Spinal cord (tissue), 10 donors: ENCODE measurements at places on chromosomes 11 and 22.
A peak's percentile ranks its signal among the peaks of the same experiment; 100 is the strongest.

- no peaks in the 10 kb centered on the region for H3K36me3 ChIP-seq
- DNase-seq = peak; percentile 41
- H3K4me1 ChIP-seq = no peaks in the 10 kb centered on the region
- no peak overlapping the region for H3K4me3 ChIP-seq
Measured at GRCh38 chr11:79762279-79762921, 321.6 kb upstream of the TENM4 start.

- no peak overlapping the region for H3K4me3 ChIP-seq
- no peak for DNase-seq
- no peaks in the 10 kb centered on the region for H3K4me1 ChIP-seq
- no peaks in the 10 kb centered on the region for H3K27me3 ChIP-seq
- no peaks in the 10 kb centered on the region for H3K36me3 ChIP-seq
- no peak overlapping the region for H3K27ac ChIP-seq
Measured at GRCh38 chr22:22756109-22756508, 111.7 kb downstream of the GGTLC2 start.

- DNase-seq = no peak
- H3K27me3 ChIP-seq = no peaks in the 10 kb centered on the region
- no peak overlapping the region for H3K27ac ChIP-seq
- no peaks in the 10 kb centered on the region for H3K36me3 ChIP-seq
- no peaks in the 10 kb centered on the region for H3K4me1 ChIP-seq
- H3K4me3 ChIP-seq = no peak overlapping the region
Measured at GRCh38 chr11:28132548-28132947, 24.4 kb downstream of the METTL15 start.

DNA sequence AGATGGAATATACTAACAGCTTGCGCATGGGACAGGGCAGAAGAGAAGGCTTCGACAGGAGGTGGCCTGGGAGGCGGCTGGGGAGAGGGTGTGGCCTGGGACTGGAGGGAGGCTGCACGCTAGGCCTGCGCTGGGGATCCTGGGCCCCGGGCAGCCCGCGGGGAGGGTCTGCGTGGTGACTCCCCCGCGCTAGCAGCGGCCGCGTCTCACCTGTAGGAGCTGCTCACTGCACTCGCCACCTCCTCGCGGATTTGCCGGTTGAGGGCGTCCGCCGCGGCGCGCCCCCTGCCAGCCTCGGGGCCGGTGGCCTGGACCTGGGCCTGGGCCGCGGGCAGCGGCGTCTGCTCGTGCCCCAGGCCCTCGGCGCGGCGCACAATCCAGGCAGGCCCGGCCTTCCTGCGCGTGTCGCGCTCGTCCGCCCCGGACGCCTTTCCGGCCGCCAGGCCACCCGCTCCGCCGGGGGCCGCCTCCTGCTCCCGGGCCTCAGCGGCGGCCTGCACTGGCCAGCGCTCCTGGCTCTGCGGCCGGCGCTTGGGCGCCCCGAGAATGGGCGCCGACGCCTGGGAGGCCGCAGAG, 1.5 kb downstream of the MAP6 start:
- peaks cover 21% of the 10 kb centered on the region for H3K4me1 ChIP-seq
- peak overlapping the region; percentile 34 for H3K27ac ChIP-seq
- peak; percentile 56 for DNase-seq
- no peaks in the 10 kb centered on the region for H3K36me3 ChIP-seq
- peaks cover 13% of the 10 kb centered on the region for H3K27me3 ChIP-seq

- H3K4me1 ChIP-seq = peaks cover 3% of the 10 kb centered on the region
- DNase-seq = no peak
- H3K27ac ChIP-seq = no peak overlapping the region
- H3K27me3 ChIP-seq = no peaks in the 10 kb centered on the region
- H3K4me3 ChIP-seq = no peak overlapping the region
Measured at GRCh38 chr11:95584589-95584988, 205.0 kb downstream of the FAM76B start.

GRCh38 chr22:41862160-41862529, 29.2 kb downstream of the SREBF2 start:
- peaks cover 19% of the 10 kb centered on the region for H3K4me1 ChIP-seq
- peak overlapping the region; percentile 35 for H3K27ac ChIP-seq
- H3K4me3 ChIP-seq = no peak overlapping the region
- no peaks in the 10 kb centered on the region for H3K27me3 ChIP-seq
- peaks cover 12% of the 10 kb centered on the region for H3K36me3 ChIP-seq
- no peak for DNase-seq

DNA sequence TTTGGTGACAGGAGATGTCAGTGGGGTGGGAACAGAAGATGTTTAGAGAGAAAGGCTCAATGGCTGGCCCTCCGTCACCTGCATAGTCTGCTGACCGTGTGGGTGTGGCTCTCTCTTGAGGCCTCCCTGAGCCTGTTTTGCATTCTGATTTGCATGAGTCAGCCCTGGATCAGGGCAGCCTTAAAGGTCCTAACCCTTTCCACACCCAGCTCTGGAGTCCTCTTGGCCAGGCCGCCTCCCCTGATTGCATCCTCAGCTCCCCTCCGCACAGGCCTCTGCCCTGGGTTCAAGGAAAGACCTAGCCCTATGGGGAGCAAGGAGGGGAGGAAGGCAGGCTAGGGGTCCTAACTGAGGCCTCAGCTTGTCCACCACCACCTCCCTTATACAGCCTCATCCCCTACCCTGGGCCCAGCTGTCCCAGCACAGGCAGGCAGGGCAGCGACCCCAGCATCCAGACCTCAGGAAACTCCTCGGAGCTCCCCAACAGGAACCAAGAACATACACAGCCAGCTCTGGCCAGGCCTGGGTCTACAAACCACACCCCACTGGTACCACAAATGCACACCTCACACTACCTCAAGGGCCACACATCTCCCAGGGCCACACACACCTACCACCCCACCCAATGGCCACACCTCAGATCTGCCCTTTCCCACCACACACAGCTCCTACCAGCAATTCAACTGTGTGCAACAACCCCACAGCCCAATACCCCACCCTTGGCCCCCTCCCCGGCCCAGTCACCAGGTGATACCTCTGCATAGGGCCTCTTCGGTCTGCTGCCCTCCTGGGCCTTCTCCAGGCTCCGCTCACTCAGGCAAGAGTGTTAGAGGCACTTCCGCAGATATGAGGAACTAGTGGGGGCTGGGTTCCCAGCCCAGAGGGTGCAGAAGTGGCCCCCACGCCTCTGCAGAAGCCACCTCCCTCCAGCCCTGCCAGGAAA, 13.7 kb downstream of the ARAP1 start:
- DNase-seq = no peak
- H3K36me3 ChIP-seq = peaks cover 7% of the 10 kb centered on the region
- H3K27me3 ChIP-seq = no peaks in the 10 kb centered on the region
- no peak overlapping the region for H3K4me3 ChIP-seq

- H3K4me3 ChIP-seq = no peak overlapping the region
- no peaks in the 10 kb centered on the region for H3K27me3 ChIP-seq
- H3K36me3 ChIP-seq = peaks cover 31% of the 10 kb centered on the region
- peaks cover 25% of the 10 kb centered on the region for H3K4me1 ChIP-seq
- H3K27ac ChIP-seq = no peak overlapping the region
Measured at GRCh38 chr11:17750013-17750800, 15.6 kb downstream of the KCNC1 start.

DNA sequence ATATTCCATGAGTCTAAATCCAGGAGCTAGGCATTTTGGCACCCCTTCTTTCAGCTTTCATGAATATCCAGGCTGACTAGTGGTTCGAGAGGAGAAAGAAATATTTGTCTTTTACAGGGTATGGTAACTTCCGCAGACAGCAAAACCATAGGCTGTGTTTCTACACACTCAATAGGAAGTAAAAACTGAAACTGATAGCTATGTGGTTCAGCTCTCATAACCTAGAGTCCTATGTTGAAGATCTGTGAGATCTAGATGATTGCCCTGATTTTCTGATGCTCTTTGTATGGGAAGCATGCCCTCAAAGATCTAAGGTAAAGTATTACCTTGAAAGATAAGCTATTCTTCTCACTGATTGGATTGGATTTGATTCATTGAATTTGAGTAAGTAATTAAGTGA, 118.3 kb downstream of the CD44 start:
- peaks cover 3% of the 10 kb centered on the region for H3K36me3 ChIP-seq
- no peak overlapping the region for H3K27ac ChIP-seq
- no peaks in the 10 kb centered on the region for H3K4me1 ChIP-seq
- no peak overlapping the region for H3K4me3 ChIP-seq
- H3K27me3 ChIP-seq = no peaks in the 10 kb centered on the region

- peaks cover 13% of the 10 kb centered on the region for H3K4me1 ChIP-seq
- H3K36me3 ChIP-seq = no peaks in the 10 kb centered on the region
- no peak overlapping the region for H3K4me3 ChIP-seq
- no peak overlapping the region for H3K27ac ChIP-seq
- DNase-seq = no peak
Measured at GRCh38 chr11:123531325-123531724, 101.3 kb downstream of the GRAMD1B start.

GRCh38 chr22:31354515-31354914, 8.4 kb upstream of the PATZ1 start:
- H3K27me3 ChIP-seq = no peaks in the 10 kb centered on the region
- no peaks in the 10 kb centered on the region for H3K36me3 ChIP-seq
- peaks cover 3% of the 10 kb centered on the region for H3K4me1 ChIP-seq
- DNase-seq = no peak
- H3K27ac ChIP-seq = no peak overlapping the region

DNA sequence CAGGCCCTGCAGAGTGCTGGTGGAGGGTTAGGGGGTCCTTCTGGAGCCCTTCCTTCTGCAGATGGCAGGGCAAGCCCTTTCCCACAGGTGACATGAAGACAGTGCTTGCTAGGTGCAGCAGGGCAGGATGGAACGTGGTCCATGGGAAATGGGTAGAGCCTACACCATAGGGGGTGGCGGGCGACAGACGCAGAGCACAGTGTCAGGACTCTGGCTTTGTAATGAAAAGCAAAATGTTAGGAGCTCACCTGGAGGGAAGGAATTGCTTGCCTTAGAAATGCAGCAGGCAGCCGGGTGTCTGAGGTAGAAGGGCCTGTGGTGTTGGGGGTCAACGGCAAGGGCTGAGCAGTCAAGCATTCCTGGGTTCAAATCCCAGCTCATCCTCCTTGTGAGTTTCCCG, 54.9 kb downstream of the ARHGAP8 start:
- peaks cover 4% of the 10 kb centered on the region for H3K4me1 ChIP-seq
- no peaks in the 10 kb centered on the region for H3K36me3 ChIP-seq
- peaks cover 2% of the 10 kb centered on the region for H3K27me3 ChIP-seq
- no peak for DNase-seq

DNA sequence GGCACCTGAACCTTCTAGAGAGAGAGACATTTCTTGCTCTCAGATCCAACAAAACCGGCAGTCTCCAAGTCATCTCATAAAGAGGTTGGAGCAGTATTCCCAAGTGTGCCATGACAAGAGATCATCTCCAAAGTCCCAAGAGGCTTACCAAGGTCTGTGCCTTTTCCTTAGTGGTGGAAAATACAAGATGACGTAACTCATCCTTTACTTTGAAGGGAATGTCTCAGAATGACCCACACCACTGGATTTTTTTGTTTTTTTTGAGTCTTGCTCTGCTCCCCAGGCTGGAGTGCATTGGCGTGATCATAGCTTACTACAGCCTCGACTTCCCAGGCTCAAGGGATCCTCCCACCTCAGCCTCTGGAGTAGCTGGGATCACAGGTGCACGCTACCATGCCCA, 71.0 kb upstream of the SLC22A12 start:
- no peaks in the 10 kb centered on the region for H3K27me3 ChIP-seq
- H3K4me1 ChIP-seq = no peaks in the 10 kb centered on the region
- no peak overlapping the region for H3K4me3 ChIP-seq
- no peak overlapping the region for H3K27ac ChIP-seq
- H3K36me3 ChIP-seq = no peaks in the 10 kb centered on the region

DNA sequence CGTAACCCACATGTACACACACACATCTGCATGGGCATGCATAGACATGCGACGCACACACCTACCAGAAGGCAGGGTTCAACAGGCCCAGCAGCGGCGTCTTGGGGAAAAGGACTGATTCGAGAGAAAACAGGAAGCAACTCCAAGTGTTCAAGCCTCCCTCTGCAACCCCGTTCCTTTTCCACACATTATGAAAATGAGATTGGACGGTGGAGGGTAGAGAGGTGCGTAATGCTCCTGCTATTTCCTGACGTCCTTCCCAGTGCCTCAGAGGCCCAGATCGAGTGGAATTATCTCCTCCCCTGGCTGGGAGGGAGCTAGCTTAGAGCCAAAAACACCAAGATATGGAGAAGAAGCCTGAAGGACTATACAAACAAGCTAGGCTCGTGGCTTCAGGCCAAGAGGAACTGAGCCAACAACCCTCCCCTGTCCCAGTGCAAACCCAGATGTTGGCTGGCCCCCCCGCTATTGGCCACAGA, 289.2 kb downstream of the MN1 start:
- no peaks in the 10 kb centered on the region for H3K4me1 ChIP-seq
- no peak overlapping the region for H3K4me3 ChIP-seq
- DNase-seq = peak; percentile 80
- no peaks in the 10 kb centered on the region for H3K27me3 ChIP-seq
- H3K36me3 ChIP-seq = no peaks in the 10 kb centered on the region
- peak overlapping the region; percentile 6 for H3K27ac ChIP-seq

DNA sequence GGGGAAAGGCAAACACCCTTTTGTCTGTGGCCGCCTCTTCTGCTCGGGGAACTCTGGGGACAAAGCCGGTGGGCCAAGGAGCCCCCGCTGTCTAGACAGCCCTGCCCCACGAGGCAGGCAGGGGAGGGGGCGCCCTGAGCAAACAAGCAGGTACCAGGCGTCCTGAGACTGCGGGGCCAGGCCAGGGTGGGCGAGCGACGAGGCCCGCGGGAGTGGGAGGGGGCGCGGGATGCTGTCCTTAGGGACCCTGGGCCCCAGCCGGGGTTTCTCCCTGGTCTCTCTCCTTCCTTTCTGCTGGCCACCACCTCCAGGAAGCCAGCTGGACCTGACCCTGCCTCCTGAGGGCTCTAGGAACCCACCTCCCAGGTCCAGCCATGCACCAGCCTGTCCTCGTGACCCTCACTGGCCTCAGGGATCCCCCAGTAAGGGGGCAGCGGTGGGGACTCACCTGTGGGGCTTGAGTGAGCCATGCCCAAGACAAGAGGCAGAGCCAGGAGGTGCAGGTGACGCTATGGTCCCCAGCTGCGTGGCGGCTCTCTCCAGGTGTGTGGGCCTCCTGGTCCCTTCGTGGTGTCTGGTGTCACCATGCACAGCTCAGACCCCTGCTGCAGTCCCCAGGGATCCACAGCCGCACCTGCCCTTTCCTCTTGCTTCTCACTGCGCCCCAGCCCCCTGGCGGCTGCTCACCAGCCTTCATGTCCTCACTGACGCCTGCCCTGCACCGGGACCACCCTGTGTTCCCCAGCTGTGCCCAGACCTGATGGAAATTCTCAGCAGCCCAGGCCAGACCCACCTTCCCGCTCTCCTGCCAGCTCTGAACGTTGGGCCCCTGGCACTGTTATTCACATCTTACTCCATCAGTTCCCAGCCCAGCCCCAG, 26.5 kb upstream of the MUC5AC start:
- no peaks in the 10 kb centered on the region for H3K36me3 ChIP-seq
- H3K27me3 ChIP-seq = no peaks in the 10 kb centered on the region
- no peak for DNase-seq
- H3K27ac ChIP-seq = no peak overlapping the region
- H3K4me1 ChIP-seq = no peaks in the 10 kb centered on the region

DNA sequence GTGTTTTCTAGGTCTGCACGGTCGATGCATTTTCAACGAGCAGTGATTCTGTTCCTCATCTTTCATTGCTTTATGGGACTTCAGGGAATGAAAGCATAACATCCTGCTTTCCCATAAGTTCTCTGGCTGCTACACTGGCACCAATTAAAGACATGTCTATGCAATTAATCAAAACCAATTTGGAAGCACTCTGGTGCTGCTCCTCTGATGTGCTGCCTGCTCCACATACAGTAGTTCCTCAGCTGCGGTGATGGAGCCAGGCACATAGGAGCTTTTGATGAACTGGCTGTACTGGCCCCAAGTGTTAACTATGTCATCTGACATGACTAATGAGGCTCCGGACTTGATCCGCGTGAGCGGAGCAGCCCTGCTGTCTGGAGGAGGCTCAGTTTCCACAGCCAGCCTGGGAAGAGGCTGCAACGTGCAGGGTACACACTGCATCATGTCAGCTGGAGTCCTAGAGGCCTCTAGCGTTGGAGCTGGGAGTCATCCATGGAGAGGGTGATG, 29.8 kb downstream of the GVQW3 start:
- no peak overlapping the region for H3K27ac ChIP-seq
- no peak for DNase-seq
- no peak overlapping the region for H3K4me3 ChIP-seq
- H3K27me3 ChIP-seq = no peaks in the 10 kb centered on the region
- H3K4me1 ChIP-seq = peaks cover 4% of the 10 kb centered on the region
